Glomerular endothelial cell (primary cell): ENCODE measurements at places on chromosomes 7 and 10. TPM values are rescaled to one million over a fixed set of nuclear protein-coding genes. Genes with fewer than 3 reads are reported as not detected.

The PTF1A gene
- not detected in 2 replicates for total RNA-seq

The VSTM4 gene
- 0.15 and 0.35 TPM in 2 replicates for total RNA-seq

The ZNF12 gene
- total RNA-seq = 8.3 and 11.1 TPM in 2 replicates

The LRRC18 gene
- total RNA-seq = not detected in 2 replicates

- peak; percentile 73 for DNase-seq
Measured at GRCh38 chr7:44639671-44640321, 33.4 kb downstream of the OGDH start.

GRCh38 chr10:8245131-8245813, 190.8 kb downstream of the GATA3 start:
- DNase-seq = no peak

GRCh38 chr10:123781956-123782500, 109.6 kb downstream of the CPXM2 start:
- no peak for DNase-seq

DNA sequence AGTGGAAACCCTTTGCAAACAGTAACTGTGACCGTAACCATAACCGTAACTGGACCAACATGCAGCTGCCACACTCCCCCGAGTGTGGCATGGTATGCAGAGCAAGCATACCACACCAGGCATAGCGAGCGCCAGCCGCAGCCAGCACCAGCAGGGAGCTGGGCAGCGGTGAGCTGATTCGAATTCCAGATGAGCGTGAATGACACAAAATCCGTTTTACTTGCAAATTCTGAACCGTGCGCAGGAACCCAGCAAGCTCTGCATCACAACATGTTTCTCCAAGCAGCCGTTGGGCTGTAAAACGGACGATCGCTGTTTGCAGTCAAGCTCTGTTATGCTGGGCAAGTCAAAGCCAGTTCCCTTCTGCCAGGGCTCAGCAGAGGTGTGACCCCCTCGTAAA, 111.1 kb downstream of the OAT start:
- DNase-seq = no peak

- no peak for DNase-seq
Measured at GRCh38 chr10:128938558-128938957, 528.5 kb upstream of the MGMT start.

DNA sequence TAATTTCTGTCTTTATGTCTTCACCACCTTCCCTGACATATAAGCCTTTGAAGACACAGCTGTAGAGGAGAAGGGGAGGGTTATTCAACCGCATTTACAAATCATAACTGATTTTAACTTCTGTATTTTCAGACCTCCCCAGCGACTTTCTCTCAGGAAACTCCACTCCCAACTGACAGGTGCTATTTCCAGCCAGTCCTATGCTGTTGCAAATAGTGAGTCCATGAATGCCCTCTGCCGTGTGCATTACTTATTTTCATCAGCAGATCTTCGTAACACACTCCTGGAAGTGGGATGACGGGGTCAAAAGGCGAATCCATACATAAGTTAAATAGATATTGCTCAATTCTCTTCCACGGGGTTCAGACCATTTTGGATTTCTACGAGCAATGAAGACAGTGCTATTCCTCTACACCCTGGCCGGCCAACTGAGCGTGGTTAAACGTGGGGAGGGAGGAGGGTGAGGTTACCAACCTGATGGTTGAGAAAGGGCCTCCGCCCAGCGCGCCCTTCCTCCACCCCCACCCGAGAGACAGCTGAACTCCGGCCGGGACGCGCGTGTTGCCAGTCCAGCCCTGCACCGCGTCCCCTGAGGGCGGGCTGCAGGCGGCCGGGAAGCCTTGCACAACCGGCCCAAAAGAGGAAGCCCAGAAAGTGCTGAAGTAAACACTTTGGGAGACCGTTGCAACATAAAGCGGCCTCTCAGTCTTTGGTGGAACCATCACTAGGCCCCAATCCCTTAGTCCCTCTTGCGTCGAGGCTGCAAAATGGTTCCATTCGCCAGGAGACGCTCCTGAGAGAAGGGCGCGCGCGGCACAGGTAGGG, at the start of gene APBB1IP:
Gene APBB1IP (plus strand): TSS at position 705 of the 825 bp plus-strand sequence. CDS start 53,986 bp downstream, outside the sequence.
- DNase-seq = no peak
